ENCODE measurements at places on chromosomes 16 and 17.

GRCh38 chr17:66426397-66427033, 124.1 kb downstream of the PRKCA start:
- DNase-seq = no peak

DNA sequence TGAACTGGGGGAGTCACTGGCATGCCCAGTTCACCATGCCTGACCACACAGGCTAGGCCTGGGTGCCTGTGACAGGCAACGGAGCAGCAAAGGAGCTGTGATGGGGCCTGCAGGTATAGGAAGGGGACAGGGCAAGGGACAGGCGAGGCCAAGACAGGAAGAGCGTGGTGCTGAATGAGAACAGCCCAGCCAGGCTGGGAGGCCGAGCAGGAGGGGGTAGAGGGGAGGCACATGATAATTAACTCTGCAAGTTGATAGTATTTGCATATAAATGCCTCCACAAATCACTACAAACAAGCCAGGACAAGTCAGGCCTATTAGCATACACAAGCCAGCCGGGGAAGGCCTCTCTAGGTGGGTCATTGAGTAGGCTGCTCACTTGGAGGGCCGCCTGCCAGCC, 7.8 kb downstream of the ZFHX3 start:
- no peak for DNase-seq

GRCh38 chr17:10931133-10931532, 93.2 kb upstream of the PIRT start:
- DNase-seq = no peak

GRCh38 chr17:73827627-73828291, 183.5 kb upstream of the SDK2 start:
- no peak for DNase-seq

- DNase-seq = peak; percentile 60
These were observed 5.5 kb downstream of the TMEM132E start for GRCh38 chr17:34584805-34585416.

DNA sequence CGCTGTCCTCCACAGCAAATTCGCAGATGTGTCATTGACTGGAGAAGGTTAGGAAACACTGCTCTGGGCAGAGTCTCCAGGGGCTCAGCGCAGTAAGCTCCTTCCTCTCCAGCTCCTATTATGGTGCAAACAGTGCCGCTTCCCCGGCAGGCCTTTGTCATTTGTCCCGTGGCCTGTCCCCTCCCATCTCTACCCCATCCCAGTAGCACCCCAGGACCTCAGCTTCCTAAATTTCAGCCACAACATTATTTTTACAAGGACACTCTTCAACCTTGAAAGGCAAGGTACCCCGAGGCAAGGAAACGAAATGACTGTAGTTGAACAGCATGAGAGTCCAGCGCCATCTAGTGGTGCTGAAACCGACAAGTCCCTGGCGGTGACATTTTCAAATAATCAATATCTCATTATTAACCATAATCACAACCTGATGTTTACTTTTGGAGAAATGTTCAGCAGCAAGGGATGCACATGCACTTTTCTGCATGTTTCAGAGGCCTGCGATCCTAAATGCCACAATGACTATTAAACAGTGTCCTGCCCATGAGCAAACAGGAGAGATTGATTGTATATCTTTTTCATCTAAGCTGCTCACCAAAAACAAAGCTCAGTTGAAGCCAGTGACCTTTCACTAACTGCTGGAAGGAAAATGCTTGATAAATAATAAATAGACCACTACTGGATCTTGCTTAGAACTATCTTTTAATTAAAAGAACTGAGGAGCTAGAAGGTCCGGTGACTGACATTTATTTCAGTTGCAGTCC, 16.5 kb downstream of the MRPS23 start:
- peak; percentile 82 for DNase-seq

- DNase-seq = no peak
These were observed 166.6 kb upstream of the SHISA6 start for GRCh38 chr17:11074451-11074850.

DNA sequence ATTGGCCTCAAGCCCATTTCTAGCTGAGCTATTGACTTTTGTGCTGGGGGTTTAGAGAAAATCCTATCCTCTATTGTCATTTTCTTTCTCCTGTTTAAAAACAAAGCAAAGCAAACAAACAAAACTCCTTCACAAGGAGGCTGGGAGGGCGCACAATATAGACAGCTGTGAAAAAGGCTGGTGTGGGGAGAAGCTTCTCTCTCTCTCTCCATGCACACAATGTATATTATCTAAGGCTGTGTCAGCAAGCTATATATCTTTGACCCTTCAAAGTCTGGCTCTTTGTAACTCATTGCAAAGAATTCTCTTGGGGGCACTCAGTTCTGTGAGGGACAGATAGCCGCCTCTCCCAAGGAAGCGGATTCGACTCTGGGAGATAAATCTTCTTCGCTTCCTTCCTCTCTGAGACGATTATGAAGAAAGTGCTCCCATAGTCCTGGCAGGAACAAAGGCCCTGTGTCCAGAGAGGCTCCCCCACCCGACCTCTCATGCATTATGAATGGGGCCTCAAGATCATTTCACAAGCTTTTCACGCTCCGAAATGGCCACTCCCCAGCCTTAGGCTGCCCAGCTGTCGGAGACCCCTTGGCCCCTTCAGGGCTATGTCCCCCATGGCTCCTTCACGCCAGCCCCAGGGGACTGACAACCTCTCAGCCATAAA, 33.2 kb upstream of the MEAK7 start:
- peak; percentile 65 for DNase-seq

DNA sequence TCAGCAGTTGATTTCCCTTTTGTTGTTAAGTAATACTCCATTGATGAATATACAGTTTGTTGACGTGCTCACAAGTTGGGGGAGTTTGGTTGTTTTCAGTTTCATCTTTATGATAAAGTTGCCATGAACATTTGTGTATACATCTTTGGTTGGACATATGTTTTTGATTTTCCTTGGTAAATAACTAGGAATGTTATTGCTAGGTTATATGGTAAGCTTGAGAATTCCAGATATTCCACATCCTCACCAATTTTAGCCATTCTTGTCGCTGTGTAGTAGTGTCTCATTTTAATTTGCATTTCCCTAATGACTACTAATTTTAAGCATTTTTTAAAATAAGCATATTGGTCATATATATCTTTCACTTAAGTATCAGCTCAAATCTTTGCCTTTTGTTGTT, 55.0 kb upstream of the RASL10B start:
- DNase-seq = no peak

- DNase-seq = no peak
These were observed 28.2 kb downstream of the CRAMP1 start for GRCh38 chr16:1640261-1640941.

- DNase-seq = no peak
These were observed 15.9 kb downstream of the PEMT start for GRCh38 chr17:17575360-17576251.

DNA sequence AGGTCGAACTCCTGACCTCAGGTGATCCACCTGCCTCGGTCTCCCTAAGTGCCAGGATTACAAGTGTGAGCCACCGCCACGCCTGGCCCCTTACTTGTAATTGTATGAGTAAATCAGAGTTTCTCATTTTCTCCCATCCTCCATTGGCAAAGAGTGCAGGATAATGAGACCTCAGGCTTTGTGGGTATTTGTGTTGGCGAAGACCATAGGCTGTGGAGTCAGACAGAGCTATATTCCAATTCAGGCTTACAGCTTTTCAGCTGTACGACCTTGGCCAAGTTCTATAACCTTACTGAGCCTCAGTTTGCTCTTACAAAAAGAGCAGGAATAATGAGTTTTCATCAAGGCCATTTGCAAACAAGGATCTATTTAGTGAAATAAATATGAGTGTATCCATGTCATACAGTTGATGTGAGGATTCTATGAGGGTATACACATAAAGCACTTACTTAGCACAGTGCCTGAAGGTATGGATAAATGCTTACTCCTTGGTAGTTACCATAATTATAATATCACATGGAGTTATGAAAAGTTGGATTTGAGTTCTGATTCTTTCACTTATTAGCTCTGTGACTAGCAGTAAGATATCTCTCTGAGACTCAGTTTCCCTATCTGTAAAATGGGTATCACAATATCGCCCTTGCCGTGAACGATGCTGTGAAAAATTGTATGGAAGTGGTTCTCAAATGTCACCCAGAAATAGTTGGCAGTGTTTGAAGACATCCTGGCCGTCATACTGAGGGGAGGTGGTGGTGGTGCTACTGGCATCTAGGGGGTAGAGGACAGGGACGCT, 25.6 kb upstream of the CPPED1 start:
- no peak for DNase-seq

GRCh38 chr17:47871048-47871447, 20.1 kb upstream of the SP6 start:
- no peak for DNase-seq

- no peak for DNase-seq
These were observed 133.6 kb downstream of the BANP start for GRCh38 chr16:88084881-88085280.

GRCh38 chr16:12087901-12088421, 111.4 kb downstream of the SNX29 start:
- DNase-seq = no peak

DNA sequence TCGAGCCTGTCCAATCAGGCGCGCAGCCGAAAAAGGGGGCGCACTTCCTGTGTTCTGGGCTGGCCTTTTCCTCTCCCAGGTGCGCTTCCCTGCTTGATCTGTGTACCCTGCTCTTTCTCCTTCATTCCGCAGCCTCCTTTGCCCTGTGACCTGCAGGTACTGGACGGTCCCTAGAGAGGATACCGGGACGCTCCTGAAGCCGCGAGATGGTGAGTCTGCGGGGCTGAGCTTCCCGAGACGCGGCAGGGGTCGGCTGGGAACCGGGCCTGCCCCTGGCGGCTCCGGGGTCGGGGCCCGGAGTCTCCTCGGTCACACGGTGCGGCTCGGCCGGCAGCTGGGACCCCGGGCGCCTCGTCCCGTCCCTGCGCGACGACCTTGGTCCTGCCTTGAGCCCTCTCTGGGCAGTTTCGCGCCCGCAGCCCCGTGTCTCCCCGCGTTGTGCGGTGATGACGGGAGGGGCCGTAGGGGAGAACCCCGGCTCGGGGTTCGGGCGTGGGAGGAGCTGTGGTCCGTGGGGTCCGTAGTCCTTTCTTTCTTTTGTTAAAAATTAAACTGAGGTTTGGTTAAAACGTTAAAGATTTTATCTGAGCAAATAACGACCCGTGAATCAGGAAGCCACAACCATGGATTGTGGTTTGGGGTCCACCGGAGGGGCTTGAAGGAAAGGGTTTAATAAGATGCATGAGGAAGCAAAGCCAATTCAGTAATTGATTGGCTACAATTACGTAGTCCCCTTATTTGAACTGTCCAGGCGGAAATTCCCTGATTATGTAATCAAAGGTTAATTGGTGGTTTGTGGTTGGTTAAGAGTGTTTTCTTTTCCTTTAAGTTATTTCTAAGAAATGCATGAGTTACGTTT, 172.8 kb upstream of the ZNF267 start:
- DNase-seq = peak; percentile 63

DNA sequence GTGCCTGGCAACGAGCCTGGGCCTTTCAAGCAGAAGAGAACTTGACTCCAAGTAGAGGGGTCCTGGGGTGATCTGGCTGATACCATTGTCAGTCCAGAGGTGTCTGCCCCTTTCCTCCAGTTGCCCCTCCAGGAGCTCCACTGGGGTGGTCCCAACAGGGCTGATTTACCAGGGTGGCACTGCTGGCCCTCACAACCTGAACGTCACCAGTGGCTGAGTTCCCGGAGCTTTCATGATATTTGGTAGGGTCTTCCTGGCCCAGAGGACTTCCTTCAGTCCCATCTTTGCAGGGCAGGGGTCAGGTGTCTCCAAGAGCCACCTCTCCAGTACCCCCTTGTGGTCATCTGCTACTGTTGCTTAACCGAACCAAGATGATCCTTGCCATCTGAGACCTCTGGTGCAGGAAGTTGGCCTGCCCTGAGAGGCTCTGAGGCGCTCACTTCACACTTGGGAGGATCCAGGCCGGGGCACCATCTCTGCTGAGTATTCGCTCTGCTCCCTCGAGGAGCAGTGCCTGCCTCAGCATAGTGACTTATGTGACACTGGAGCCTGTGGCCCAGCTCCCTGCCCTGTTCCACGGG, 3.5 kb downstream of the LIMD2 start:
- peak; percentile 46 for DNase-seq

GRCh38 chr16:85891776-85892166, 7.2 kb upstream of the IRF8 start:
- DNase-seq = no peak

DNA sequence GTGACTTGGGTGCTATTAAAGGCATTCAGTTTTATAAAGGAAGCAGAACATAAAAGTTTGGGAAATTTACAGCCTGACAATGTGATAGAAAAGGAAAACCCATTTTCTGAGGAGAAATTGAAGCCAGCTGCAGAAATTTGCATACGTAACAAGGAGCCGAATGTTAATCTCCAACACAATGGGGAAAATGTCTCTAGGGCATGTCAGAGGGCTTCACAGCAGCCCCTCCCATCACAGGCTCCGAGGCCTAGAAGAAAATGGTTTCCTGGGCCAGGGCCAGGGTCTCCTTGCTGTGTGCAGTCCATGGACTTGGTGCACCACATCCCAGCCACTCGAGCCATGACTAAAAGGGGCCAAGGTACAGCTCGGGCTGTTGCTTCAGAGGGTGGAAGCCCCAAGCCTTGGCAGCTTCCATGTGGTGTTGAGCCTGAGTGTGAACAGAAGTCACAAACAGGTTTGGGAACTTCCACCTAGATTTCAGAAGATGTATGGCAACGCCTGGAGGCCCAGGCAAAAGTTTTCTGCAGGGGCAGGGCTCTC, 23.9 kb upstream of the TOM1L1 start:
- DNase-seq = no peak

DNA sequence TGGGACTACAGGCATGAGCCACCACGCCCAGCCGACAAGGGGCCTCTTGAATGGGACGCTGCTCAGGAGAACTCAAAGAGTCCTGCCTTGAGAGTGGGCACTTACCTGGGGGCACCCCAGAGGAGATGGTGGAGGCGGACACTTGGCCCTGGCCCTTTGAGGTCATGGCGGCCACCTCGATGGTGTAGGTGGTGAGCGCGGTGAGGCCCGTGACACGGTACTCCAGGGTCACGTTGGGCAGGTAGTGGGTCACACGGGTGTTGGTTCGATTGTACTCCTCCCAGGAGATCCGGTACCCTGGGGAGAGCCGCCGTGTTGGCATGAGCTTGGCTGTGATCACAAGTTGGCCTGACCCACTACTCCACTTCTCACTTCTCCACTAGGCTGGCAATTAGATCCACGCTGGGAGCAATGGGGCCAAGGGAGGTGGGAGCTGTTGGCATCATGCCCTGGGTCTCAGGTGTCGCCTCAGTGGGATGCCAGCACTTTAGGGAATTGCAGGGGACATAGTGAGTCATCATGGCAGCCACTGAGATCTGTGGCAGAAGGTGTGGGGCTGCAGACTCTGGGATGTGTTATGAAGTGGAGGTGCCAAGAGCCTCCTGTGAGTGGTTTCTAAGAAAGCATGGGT, 89.2 kb upstream of the CDC42EP4 start:
- DNase-seq = no peak

GRCh38 chr16:67543036-67543435, 14.4 kb downstream of the RIPOR1 start:
- DNase-seq = no peak
